ENCODE measurements at places on chromosomes 1 and 21.

- DNase-seq = no peak
Measured at GRCh38 chr1:71667216-71667615, 586.4 kb upstream of the ZRANB2 start.

- no peak for DNase-seq
Measured at GRCh38 chr1:113818578-113818977, 6.3 kb upstream of the RSBN1 start.

DNA sequence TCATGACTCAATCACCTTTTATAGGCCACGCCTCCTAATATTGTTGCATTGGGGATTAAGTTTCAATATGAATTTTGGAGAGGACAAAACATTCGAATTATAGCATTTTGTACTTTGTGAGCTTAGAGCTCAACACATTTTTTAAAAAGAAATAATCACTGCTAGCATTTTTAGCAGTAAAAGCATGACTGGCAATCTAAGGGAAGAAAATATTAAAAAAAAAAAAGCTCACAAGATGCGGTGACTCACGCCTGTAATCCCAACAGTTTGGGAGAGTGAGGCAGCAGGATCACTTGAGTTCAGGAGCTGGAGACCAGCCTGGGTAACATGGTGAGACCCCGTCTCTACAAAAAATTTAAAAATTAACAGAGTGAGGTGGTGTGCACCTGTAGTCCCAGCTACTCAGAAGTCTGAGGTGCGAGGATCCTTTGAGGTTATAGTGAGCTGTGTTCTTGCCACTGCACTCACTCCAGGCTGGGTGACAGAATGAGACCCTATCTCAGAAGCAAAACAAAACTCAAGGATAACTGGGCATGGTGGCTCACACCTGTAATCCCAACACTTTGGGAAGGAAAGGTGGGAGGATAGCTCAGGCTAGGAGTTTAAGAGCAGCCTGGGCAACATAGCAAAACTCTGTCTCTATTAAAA lies 28.8 kb upstream of the DIPK1A start:
- no peak for DNase-seq

DNA sequence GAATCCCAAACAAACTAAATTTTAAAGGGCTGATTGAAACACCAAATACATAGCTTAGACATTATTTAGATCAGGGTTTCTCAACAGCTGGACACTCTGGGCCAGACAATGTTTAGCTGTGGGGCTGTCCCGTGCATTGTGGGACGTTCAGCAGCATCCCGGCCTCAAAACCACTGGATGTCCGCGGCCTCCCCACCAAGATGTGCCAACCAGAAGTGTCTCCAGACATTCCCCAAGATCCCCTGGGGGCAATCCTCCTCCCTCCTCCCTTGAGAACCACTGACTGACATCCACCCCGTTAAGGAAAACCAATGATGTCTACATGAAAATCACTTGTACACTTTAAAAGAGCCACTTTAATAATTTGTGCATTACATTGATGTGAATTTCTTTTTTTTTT lies 38.4 kb downstream of the CLSTN1 start:
- DNase-seq = no peak

DNA sequence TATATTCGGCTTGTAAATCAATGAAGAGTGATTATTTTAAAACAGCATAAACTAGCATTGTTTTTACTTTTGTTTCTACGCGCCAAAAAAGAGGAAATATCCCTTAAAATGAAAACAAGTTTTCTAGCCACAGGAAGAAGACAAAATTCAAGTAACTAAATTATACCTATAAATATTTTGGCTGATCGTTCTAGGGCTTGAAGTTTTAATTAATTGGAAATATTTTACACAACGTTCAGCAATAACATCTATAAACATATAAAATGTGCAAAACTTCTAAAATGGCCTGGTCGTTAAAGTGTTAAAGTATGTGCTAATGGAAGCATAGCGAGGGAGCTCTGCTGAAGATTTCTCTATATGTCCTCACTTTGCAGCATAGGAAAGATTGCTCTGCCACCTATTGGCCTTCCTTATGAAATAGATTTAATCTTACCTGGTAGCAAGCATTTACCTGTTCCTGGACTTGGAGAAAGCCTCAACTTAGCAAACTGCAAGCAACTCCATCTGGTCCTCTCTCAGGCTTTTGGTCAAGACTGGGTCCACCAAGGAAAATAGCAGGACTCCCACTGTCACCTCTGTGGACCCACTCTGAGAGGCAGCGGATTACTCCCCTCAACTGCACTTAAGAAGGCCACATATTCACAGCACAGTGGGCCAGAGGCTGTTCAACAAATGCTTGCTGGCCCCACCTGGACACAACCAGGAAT lies 351.3 kb upstream of the RUNX1 start:
- DNase-seq = peak; percentile 89

Measured in Jurkat, Clone E6-1 (cell line).